ENCODE measurements at places on chromosomes 1 and 21.

DNA sequence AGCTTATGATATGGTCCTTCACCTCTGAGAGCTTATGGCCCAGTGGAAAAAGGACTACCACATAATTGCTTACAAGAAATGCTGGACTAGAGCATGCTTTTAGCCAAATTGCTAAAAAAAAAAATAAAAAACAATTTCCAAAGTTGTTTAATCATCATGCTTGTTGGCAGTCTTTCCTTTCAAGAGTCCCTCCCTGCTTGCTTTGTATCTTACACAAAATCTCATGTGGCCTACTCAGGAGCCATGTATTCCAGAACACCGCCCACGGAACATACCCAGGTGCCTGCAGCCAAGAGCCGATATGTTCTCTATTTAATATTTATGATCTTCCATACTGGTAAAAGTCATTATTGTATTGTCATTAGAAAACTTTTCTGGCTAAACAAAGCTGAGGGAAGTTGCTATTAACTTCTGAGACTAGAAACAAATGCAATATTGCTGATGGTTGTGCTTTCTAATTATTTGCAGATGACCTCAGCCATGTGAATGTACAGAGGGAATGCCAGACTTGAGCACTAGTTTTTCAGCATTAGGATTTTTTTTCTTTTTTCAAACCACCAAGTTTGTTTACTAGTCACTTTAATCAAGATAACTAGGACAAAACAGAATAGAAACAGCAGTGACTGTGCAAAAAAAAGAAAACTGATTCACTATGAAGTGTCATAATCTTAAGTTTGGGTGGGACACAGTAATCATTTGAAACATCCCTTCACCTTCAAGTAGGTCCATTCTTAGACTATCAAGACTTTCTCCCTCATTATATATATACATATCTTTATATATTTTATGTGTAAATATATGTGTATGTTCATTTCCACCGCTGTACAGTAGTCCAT is 129.3 kb upstream of the GORAB start:
- DNase-seq: no peak

- DNase-seq: no peak
Observed at GRCh38 chr1:25020851-25021590, 90.9 kb upstream of the RUNX3 start.

GRCh38 chr1:119565131-119565772 is 58.2 kb downstream of the HSD3B1 start:
- DNase-seq: no peak

GRCh38 chr1:87718241-87718950 is 389.7 kb downstream of the LMO4 start:
- DNase-seq: no peak

GRCh38 chr1:205533748-205534443 is 29.4 kb downstream of the CDK18 start:
- DNase-seq: no peak

- no peak for DNase-seq
Observed at GRCh38 chr21:46046471-46046870, 51.4 kb upstream of the COL6A2 start.

GRCh38 chr1:45373573-45373972 is 33.3 kb upstream of the MUTYH start:
- DNase-seq: no peak

GRCh38 chr1:111101854-111102642 is 37.8 kb downstream of the DRAM2 start:
- DNase-seq: no peak

- no peak for DNase-seq
Observed at GRCh38 chr1:193498088-193498655, 311.8 kb upstream of the B3GALT2 start.

DNA sequence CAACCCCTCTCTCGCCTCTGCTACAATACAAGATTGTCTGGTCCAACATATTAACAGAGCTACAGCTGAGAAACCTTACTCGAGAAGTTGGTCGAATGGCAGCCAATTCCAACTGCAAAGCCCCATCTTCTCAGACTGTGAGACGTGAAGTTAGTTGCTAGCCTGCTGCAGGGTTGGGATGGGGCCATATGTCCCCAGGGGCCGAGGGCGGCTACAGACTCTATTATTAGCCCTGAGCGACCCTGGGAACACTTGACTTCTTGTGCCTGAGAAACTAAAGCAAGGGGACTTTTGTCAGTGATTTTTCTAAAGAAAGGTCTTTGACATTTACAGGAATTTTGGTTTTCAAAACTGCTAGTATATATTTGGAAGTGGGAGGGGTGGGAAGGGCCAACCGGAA is 13.7 kb downstream of the NCF2 start:
- DNase-seq: no peak

DNA sequence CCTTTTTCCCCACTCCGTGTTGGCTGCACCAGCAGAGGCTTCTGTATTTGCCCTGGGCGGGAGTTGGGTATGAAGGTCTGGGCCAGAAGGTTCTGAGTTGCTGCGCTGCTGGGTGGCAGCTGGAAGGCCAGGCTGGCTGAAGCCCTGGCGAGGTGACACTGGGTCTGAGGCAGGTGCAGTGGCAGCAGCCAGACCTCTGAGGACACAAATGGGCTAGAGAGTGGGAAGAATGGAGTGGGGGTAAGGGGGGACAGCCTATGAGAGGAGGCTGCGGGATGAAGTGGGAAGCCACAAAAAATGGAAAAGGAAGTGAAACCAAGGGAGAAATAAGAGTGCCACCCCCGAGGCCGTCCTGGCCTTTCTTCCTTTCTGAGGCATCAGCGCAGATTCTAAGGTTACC is 53.2 kb downstream of the STX6 start:
- no peak for DNase-seq

- DNase-seq: no peak
Observed at GRCh38 chr1:30511991-30512913, 211.1 kb downstream of the MATN1 start.

DNA sequence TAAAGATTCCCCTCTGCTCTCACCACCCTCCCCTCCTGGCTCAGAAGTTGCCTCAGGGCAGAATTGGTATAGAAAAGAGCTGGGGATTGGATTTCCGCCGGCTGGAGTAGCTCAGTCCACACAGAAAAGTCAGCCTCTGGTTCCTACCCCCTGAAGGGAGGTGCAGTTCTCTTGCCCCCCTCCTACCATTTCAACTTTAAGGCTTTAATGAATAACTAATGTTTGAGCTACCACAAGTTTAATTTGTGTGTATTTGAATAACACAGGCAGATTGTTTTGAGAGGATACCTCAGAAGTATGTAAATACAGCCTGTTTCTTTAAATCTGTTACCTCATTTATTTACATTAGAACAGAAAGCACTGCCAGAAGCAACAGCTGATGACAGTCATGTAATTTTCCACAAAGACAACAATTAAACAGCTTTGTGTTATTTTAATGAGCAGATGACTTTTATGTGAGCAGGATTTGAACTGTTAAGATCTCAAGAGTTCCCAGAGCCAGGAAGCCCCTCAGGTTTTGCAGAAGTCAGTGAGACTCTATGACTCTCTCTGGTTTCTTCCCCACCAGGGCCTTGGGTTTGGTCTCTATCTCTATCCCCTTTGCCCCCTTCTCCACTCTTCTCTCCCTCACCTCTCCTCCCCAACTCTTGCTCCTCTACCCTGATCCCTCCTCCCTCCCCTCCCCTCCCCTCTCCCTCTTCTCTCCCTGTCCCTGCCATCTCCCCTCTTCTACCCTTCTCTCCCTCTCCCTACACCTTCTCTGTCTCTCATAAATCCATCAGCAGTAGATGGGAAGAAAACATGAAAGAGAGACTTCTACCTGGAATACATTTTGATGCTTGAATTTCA is 26.3 kb downstream of the DUSP10 start:
- no peak for DNase-seq

DNA sequence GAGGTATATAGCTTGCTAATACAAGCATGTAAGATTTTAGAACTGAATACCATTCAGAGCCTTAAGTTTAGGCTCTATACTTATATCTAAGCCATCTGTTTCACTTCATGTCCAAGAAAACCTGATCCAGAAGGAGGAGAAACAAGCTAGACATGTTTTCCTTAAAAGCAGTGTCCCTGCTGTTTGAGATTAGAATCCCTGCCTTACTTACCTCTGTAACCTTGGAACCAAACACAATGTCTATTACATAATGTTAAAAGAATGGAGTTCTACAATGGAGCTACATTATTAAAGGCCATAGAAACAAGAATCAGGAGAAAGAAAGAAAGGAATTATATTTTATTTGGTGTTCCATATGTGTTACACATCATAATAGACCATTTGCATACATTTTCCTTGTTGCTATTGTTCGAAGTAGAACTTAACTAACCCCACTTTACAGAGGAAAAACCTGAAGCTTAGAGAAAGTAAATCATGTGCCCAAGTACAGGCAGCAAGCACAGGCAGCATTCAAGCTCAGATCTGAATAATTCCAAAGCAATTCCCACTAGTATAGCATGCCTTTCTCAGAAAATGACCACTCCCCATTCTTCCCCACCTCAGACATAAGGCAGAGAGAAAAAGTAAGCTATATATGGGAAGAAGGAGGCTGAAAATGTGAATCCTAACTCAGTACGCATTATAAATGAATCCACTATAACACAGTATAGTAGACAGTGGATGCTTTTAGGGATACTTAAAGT is 380.1 kb upstream of the SPAG17 start:
- DNase-seq: no peak

GRCh38 chr1:23594149-23594907 is 35.0 kb upstream of the ID3 start:
- no peak for DNase-seq

- no peak for DNase-seq
Observed at GRCh38 chr1:245988393-245989078, 518.5 kb downstream of the SMYD3 start.

- no peak for DNase-seq
Observed at GRCh38 chr1:41118645-41119044, 97.1 kb upstream of the SLFNL1 start.

DNA sequence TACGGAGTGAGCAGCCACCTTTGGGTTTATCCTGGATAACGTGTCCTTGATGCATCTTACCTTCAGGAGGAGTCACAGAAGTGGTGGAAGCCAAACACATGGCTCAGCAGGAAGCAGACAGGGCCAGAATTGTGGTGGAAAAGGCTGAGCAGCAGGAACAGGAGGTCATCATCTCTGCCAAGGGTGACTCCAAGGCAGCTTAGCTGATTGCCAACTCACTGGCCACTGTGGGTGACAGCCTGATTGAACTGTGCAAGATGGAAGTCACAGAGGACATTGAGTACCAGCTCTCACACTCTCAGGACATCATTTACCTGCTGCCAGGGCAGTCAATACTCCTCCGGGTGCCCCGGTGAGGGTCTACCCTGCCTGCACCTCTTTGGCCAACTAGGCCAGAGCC is 179.3 kb downstream of the FAF1 start:
- no peak for DNase-seq

DNA sequence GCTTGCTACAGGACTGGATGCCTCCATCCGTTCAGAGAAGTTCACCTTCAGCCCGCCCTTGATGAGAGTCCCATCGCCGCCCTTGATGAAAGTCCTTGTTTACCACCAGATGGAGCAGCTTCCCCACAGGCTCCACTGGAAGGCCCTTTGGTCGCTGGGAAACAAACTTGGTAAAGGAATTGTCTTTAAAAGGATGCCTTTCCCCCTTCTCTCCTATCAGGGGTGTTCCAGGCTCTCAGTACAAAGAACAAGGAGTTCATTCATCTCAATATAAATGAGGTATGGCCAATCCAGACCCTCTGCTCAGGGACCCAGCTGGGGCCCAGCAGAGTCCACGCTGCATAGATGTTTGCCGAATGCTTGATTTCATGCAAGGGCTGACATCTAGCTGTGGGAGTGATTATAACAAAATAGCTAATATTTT is 50.8 kb downstream of the CAPN9 start:
- no peak for DNase-seq

DNA sequence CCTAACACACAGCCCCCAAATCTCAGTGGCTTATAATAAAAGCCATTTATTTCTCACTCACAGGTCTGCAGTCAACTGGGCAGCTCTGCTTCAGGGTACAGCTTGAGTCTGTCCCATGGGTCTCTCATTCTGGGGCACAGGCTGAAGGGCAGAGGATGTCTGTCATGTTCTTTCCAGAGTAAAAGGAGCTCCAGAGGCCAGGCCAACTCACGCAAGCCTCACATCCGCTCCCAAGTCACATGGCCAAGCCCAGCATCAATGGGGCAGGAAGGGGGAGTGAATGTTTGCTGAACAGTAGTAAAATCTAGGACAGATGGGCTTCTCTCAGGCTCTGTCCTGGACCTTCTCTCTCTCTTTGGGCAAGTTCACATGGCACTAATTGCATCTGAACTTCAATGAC is 7.1 kb upstream of the SSBP3 start:
- DNase-seq: no peak

DNA sequence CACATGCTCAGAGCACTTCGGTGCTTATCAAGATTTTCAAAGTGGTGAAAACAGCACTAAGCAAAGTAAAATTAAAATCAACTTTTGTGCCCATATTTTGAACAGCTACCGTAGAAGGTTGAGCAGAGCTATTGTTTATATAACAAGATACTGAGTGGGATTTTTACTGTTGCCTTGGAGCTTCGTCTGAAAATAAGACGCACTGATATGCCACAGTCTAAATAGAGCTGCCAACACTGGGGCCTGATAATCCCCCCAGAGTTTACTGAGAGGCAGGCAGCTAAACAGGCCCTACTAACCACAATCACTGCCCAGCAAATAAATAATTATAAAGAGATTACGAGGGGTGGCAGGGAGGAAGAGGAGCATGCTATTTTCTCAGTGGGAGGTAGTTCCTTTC is 650 bp upstream of the CCDC190 start:
- no peak for DNase-seq

- no peak for DNase-seq
Observed at GRCh38 chr1:66445492-66446181, 88.3 kb upstream of the SGIP1 start.

- no peak for DNase-seq
Observed at GRCh38 chr1:50427086-50427817, 4.0 kb upstream of the DMRTA2 start.

- DNase-seq: no peak
Observed at GRCh38 chr1:151574575-151575529, 34.7 kb downstream of the TUFT1 start.

- DNase-seq: no peak
Observed at GRCh38 chr1:184388319-184388889, 1.6 kb downstream of the C1orf21 start.

DNA sequence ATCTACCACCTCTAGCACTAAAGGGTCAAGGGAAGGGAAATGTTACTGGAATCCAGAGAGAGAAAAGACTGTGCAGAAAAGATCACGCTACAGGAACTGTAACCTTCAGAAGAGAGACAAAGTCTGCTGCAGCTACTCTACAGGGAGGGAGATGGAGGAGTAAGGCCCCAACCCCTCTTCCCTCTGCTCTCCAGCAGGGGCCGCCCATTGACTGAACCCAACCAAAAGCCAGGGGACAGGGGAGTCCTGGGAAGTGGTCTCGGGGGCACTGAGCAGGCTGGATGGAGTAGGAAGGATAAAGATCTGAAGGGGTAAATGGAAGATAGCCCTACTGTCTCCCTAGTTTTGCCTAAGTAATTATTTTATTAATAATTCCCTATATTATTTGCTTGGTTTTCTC is 72.8 kb upstream of the NR5A2 start:
- DNase-seq: no peak

Measured in cortex of kidney (tissue), 1 donor.